Astrocyte (in vitro differentiated cells and primary cell): ENCODE measurements at places on chromosomes 13 and 19. TPM values are rescaled to one million over a fixed set of nuclear protein-coding genes. Genes with fewer than 3 reads are reported as not detected.

- no peaks in the 10 kb centered on the region for H3K36me3 ChIP-seq
- no peaks in the 10 kb centered on the region for H3K27me3 ChIP-seq
- peaks cover 7% of the 10 kb centered on the region for H3K4me1 ChIP-seq
- no peak for DNase-seq
Measured at GRCh38 chr13:37665420-37665819, 66.9 kb upstream of the POSTN start.

DNA sequence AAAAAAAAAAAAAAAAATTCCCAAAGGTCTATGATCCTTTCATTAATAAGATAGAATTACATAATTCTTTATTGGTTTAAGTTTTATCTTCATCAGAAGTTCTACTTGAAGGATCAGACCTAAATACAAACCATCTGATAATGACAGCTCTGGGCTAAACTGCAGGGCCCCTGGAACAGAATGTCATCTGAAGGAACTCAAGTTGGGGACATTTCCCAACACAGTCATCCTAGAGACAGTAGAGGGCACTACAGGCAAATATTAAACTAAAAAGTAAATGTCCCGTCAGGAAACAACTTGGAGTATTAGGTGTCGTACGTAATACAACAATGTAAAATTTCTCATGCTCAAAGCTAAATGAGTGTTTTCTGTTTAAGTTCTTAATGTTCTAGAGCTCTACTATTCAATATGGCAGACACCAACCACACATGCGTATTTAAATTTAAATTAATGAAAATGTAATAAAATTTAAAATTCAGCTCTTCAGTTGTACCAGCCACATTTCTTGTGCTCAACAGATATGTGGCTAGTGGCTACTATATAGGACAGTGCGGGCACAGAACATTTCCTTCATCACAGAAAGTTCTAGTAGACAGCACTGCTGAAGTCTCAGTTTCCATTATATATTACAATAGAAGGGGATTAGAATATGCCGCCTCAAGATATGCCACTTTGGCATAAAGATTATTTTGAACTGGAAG is 21.8 kb upstream of the NAXD start:
- no peak overlapping the region for H3K27ac ChIP-seq
- no peaks in the 10 kb centered on the region for H3K36me3 ChIP-seq
- DNase-seq, result peak; percentile 39

- no peak overlapping the region for H3K4me3 ChIP-seq
- no peak overlapping the region for H3K27ac ChIP-seq
- no peak for DNase-seq
- H3K36me3 ChIP-seq, result no peaks in the 10 kb centered on the region
- peaks cover 3% of the 10 kb centered on the region for H3K27me3 ChIP-seq
Measured at GRCh38 chr19:50659318-50660087, 10.3 kb downstream of the C19orf81 start.

DNA sequence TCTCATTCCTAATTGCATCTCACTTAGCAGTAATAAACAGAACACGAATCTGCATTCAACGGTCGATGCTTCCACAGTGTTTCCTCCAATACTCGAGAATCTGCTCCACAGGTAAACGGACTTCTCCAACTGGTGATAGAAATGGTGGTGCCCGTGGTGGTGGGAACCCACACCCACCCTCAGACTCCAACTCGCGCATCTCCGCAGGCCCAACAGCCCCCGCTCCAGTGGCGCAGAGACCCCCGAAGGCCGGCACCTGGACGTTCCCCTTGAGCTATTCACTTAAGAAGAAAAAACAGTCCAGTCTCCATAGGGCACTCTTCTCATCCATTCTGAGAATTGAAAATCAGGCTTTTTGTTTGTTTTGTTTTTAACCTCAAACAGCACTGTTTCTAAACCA is 13.8 kb upstream of the RASA3 start:
- DNase-seq, result no peak
- no peak overlapping the region for H3K4me3 ChIP-seq
- no peaks in the 10 kb centered on the region for H3K4me1 ChIP-seq
- H3K27ac ChIP-seq, result no peak overlapping the region
- H3K36me3 ChIP-seq, result no peaks in the 10 kb centered on the region

DNA sequence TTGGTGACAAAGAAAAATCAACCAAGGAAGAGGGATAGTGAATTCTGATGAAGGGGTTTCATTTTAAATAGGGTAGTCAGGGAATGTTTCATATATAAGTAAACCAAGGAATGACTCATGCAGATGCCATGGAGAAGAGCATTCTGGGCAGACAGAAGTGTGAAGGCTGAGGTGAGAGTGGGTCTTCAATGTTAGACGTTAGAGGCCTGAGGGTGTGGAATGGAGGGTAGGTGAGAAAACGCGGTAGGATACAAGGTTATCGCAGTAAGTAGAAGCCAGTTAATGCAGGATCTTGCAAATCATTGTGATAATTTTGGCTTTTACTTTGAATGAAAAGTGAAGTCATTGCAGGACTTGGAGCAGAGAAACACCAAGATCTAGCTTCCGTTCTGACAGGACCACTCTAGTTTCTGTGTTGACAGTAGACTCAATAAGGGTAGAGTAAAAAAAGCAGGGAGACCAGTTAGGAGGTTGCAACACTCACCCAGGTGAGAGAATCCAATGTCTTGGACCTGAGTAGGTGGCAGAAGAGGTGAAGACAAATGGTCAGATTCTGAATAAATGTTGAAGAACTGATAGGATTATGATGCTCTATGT is 225.2 kb upstream of the TMTC4 start:
- no peaks in the 10 kb centered on the region for H3K4me1 ChIP-seq
- no peaks in the 10 kb centered on the region for H3K27me3 ChIP-seq
- DNase-seq, result no peak
- no peaks in the 10 kb centered on the region for H3K36me3 ChIP-seq
- H3K27ac ChIP-seq, result no peak overlapping the region
- H3K4me3 ChIP-seq, result no peak overlapping the region

The SIGLEC9 gene
- total RNA-seq, result not detected in 2 replicates

DNA sequence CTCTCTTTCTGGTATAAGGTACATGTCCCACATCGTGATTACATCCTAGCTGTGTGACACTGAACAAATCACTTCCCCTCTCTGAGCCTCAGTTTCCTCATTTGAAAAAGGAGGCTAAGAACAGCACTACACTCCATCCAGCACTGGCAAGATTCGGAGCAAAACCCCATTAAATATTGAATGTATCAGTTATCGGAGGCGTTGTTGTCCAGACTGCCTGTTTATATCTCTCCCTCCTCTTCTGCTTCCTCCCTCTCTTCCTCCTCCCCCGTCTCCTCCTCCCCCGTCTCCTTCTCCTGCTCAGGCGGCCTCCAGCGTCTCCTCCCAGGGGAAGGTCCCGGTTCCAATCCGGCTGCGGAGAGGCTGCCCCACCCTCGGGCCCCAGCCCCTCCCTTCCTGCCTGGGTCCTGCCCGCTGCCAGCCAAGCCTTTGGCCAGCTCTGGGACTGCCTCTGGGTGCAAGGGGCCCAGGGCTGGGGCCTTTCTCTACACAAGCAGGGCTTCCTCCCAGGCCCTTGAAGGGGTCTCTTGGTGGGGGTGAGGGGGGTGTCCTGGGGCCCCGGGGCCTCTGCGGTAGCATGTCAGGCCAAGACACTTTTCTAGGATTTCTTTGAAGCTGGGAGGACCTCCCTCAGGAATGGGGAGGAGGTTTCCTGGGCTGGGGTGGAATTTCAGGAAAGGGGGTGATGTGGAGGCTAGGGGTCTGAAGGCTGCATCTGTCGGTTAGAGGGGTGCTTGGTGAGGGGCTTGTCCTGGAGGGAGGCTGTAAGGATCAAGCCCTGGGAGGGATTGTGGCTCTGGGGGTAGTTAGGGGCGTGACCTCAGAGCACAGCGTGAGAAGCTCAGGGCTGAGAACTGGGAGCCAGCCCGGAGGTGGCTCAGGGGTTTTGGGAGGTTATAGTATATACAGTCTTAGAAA is 1.9 kb downstream of the RRAS start:
- H3K27me3 ChIP-seq, result no peaks in the 10 kb centered on the region
- peak; percentile 54 for DNase-seq
- H3K4me3 ChIP-seq, result peak overlapping the region; percentile 51
- H3K27ac ChIP-seq, result peak overlapping the region; percentile 40
- no peaks in the 10 kb centered on the region for H3K36me3 ChIP-seq

DNA sequence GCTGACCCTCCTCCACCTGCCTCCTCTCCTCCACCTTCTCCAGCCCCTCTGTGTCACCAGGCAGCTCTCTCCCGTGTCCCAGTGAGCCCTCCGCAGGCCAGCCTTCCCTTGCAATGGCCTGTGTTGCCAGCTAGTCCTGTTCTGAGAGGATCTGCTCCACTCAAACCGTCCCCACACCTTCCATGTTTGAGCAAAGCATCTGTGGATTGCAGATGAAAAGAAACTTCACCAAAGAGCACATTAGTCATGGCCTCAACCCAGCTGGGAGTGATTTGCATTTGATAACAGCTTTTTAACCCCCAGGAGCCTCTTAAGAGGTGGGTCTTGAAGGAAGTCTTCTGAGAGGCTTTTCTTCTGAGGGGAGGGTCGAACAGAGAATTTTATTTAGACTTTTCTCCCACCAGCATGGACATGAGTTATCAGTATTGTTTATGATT is 72.8 kb downstream of the COL4A2 start:
- peaks cover 12% of the 10 kb centered on the region for H3K36me3 ChIP-seq
- peak overlapping the region; percentile 99 for H3K27ac ChIP-seq
- DNase-seq, result peak; percentile 79
- H3K4me3 ChIP-seq, result no peak overlapping the region
- H3K27me3 ChIP-seq, result no peaks in the 10 kb centered on the region
- peaks cover 47% of the 10 kb centered on the region for H3K4me1 ChIP-seq

The AKAP8L gene
- 101 and 105 TPM in 2 replicates for total RNA-seq

DNA sequence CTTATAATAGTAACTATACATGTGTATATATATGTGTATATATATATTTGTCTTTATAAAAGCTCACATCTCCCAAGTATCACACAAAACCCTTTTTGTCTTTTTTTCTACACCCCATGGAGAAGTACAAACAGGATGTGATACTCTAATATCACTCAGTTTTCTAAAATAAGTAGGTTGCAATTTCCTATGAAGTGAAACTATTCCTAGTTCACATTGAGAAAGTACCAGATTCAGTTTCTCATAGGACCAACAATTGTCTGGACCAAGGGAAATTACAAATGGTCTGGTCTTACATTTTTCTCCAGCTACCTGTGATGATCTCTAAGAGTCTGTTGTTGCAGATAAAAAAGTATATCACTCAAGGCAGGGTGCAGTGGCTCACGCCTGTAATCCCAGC is 17.9 kb upstream of the LILRB1 start:
- H3K4me1 ChIP-seq, result no peaks in the 10 kb centered on the region
- H3K27ac ChIP-seq, result no peak overlapping the region
- DNase-seq, result no peak

DNA sequence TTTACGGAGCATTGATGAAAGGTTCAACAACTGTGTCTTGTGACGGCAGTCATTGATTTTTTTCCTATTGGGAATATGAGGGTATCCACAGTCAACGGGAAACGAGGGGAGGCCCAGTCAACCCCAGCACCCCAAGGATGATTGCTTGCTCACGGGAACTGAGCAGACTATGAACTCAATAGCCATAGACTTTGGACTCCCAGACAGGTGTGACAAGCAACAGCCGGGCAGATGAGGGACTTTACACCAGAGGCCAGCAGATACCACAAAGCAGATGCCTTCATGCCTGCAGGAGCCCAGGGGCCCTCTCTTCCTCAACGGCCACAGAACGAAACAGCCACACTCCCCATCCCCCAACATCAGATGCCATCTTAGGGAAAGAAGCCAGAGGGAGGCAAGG is 80.3 kb upstream of the FLT1 start:
- H3K4me1 ChIP-seq, result peaks cover 5% of the 10 kb centered on the region
- peak overlapping the region; percentile 78 for H3K27ac ChIP-seq

The CYP2S1 gene
- 6.2 and 11.1 TPM in 2 replicates for total RNA-seq

DNA sequence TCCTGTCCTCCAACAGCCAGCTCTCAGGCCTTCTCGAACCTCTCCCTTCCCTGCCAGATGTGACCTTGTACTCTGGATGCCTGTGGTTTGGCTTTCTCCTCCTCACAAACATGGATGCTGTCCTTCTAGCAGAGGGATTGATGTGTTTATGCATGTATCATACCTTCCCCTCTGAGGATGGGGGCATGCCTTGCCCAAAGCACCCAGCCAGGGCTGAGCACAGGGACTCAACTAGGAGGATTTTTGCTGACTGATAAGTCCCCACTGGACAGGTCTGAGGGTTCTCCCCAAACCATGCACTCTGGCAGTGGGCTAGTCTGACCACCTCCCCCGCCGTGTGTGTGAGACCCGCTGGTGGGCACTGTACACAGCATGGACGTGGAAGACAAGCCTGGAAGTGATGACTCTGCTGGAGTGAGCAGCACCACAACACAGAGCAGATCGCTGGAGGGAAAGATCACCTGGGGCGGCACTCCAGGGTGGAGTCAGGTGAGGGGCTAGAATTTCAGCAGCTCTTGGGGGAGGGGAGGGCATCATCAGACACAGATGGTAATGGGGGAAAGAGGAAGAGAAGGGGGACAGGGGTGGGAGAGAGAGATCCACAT is 360.3 kb upstream of the ZNF507 start:
- H3K36me3 ChIP-seq, result no peaks in the 10 kb centered on the region
- no peaks in the 10 kb centered on the region for H3K4me1 ChIP-seq
- no peak for DNase-seq
- H3K27ac ChIP-seq, result no peak overlapping the region
- no peak overlapping the region for H3K4me3 ChIP-seq

DNA sequence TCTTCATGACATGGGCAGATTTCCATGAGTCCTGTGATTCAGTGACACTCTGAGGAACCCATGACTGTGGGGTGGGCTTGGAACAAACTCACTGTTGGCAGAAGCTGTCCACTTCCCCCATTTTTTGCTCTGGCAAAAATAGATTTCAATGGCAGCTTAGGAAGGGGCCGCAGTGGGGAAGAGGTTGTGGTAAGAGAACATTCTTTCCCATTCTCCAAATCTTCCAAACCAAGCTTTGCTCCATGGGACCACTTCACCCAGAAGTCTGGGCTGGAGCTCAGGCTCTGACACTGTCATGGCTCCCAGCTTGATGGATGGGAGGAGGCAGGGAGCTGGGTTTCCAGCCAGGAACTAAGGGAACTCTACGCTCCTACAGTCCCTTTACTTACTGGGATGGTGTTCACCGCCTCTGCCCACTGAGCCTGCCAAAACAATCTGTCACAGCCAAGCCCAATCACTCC is 24.9 kb upstream of the MEDAG start:
- peak; percentile 79 for DNase-seq
- peak overlapping the region; percentile 67 for H3K27ac ChIP-seq
- no peak overlapping the region for H3K4me3 ChIP-seq
- no peaks in the 10 kb centered on the region for H3K27me3 ChIP-seq
- H3K4me1 ChIP-seq, result peaks cover 26% of the 10 kb centered on the region

- H3K4me3 ChIP-seq, result no peak overlapping the region
- H3K27me3 ChIP-seq, result peaks cover 13% of the 10 kb centered on the region
- H3K4me1 ChIP-seq, result no peaks in the 10 kb centered on the region
Measured at GRCh38 chr13:24985107-24985506, 110.8 kb upstream of the PABPC3 start.

GRCh38 chr13:61833228-61833627 is 417.6 kb upstream of the PCDH20 start:
- peak; percentile 2 for DNase-seq
- no peaks in the 10 kb centered on the region for H3K36me3 ChIP-seq
- no peak overlapping the region for H3K27ac ChIP-seq

GRCh38 chr19:46927893-46928292 is 67.1 kb downstream of the ARHGAP35 start:
- H3K27me3 ChIP-seq, result no peaks in the 10 kb centered on the region
- DNase-seq, result no peak
- H3K4me1 ChIP-seq, result peaks cover 44% of the 10 kb centered on the region
- H3K27ac ChIP-seq, result no peak overlapping the region
- H3K4me3 ChIP-seq, result no peak overlapping the region
- no peaks in the 10 kb centered on the region for H3K36me3 ChIP-seq

The LGI4 gene
- total RNA-seq, result 0.20 and 0.29 TPM in 2 replicates
